NCI-H1417 (cell line): ENCODE measurements at places on chromosomes 6 and 20.
A peak's percentile ranks its signal among the peaks of the same experiment; 100 is the strongest.

GRCh38 chr6:14408446-14408845 lies 290.9 kb downstream of the CD83 start:
- DNase-seq = no peak

- DNase-seq = no peak
These were observed 29.3 kb upstream of the EZR start for GRCh38 chr6:158848490-158848895.

GRCh38 chr6:44976677-44977641 lies 351.2 kb upstream of the RUNX2 start:
- no peak for DNase-seq

DNA sequence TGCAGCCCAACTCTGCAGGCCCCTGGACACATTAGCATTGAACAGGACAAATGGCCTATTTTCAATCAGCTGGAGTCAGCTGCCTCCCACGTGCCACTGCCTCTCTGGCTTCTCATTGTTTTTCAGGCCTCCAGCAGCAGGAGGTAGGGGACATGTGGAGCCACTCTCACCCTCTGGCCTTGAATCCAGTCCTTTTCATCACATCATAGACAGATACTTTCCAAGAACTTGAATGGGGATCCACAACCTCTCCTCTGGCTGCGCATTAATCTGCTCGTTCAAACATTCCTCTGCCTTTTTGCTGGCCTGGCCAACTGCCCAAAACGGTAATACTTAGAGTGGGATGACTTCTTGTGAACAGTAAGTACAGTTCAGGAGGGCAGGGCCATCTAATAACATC lies 592.3 kb downstream of the PKHD1 start:
- DNase-seq = peak; percentile 22

- no peak for DNase-seq
These were observed 191.3 kb upstream of the ARG1 start for GRCh38 chr6:131381709-131382093.

DNA sequence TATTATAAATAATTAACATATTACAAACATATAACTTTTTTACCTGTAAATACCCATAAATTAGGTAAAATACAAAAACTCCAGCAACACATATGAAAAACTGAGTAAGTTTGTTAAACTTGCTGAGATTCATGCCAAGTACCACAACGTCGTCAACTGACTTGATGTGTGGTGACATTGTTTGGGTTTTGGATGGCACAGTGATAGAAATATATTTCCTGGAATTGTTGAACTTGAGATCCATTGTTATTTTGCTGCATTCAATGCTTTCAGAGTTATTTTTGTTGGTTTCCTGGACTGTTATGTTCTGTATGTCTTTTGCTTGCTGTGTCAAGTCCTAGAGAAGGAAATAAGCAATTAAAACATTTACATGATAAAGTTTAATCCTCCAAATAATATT lies 5.5 kb downstream of the SLC35B3 start:
- DNase-seq = no peak

DNA sequence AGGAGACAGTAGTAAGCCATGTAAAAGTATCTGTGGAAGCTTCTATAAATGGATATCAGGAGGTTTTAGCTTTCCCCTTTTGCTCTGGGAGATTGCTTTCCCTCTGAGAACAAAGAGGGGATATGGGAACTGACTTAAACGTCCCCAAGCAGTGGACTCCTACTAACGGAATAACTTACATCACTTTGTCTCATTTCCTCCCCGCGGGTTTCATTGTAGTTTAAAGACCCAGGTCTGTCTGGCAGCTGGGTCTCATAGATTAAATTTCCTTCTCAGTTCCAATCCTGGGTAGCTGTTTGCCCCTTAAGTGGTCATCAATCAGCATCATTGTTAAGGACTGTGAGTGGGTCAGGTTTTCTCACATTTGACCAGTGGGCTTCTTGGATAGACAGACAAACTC lies 68.7 kb downstream of the PLAGL1 start:
- no peak for DNase-seq

GRCh38 chr6:38393986-38394385 lies 245.7 kb downstream of the BTBD9 start:
- no peak for DNase-seq

DNA sequence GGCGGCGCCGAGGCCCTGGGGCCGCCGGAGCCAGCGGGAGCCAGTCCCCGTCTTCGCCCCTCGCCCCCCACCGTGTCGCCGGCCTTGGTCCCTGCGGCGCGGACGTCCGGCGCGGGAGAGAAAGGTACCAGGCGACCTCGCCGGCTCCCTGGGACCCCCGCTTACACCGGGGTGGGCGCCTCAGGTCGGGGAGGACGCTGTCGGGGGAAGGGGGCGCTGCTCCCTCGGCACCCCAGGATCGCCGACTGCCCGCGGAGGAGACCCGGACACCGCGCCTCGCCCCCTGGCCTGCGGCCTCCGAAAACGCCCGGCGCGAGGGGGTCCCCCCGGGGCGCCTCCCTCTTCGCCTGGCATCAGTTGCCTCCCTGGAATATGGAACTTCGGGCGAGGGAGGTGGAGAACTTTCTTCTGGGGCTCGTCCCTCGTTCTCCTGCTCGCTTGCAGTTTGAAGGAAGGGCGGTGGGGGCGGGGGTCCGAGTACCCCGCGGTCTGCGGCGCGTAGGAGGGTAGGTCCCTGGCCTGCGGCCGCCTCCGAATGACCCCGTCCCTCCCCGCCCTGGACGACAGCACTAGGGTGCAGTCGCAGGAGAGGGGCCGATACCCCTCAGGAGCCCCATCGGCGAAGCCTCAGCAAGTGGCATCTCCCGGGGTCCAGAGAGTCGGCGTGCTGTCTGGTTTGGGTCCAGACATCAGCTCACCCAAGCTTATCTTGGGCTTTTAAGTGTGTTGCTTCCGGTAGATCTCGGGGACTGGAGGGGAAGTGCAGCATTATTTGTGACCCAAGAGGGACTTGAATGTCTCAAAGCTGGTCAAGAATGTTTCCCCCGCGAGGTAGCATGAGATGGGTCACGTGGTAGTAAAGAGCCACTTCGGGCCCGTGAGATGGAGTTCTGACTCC lies 549 bp downstream of the ANKRD6 start:
- DNase-seq = peak; percentile 74

GRCh38 chr20:11366660-11367059 lies 551.0 kb upstream of the BTBD3 start:
- DNase-seq = no peak

GRCh38 chr20:703006-703405 lies 27.4 kb upstream of the SCRT2 start:
- DNase-seq = no peak

DNA sequence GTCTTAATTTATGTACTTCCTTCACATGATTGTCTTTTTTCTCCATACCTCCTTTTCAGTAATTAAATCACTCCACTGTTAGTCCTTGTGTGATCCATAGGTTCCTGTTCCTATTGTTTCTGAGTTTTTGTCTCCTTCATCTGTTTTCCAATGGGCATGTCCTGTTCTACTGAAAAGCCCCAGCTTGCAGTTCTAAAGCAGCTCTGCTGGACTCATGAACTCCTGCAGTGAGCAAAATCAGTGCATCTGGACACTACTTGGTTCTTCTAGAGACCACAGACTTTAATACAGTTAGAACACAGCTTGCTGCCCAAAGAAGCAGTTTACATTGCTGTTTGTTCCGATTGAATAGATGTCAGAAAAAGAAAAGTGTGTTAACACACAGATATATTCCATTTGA lies 593.3 kb upstream of the HS3ST5 start:
- DNase-seq = no peak

DNA sequence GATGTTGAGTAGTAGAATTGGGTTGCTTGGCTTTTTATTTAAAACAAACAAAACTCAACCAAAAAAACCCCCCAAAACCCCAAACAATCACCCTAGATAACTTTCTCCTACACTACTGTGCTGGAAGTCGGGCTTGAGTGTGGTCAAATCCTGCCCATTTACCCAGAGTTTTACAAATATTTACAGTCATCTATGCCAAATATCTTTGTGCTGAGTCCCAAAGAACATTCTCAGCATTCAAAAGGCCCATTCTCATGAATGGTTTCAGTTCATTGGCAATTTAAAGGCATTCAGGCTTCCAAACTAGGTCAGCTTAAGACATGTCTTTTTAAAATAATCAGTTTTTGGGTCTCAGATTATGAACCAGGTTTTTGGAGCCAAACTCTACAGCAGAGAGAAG lies 1.8 kb downstream of the RNF144B start:
- DNase-seq = no peak

DNA sequence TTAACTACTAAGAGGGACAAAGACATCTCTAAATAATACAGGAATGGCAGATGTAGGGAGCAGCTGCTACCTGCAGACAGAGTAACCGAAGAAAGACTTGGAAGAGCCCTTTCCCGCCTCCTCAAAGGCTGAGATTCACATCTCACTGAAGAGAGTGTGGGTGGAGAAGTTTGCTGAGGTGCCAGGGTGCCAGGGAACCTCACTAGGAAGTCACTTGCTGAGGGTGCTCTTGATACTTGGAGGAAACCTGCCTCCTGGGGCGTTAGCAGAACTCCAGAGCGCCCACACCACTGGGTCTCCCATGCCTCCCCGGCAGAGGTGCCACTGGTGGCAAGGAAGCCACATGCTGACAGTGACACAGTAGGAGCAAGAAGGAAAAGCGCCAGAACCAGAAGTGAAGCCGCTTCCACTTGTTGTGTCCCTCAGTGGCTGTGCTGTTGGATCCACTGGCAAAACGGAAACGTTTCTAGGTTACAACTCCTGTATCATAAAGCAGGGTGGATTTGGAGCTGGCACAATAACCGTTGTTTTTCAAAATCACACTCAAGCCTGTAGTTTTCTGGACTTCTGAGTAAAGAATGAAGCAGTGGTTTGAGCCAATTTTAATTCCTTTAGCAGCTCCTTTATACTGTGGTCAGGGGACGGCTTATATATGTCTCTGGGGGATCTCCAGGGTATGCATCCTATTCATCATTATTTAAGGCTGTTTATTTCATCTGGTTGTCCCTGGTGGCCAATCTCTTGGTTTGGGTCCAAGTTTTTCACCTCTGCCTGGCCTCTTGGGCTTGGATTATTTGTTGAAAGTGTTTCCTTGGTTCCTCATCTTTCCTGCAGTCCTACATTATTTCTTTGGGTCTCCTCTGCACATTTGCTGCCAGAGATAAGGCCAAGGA lies 64.5 kb downstream of the CDC5L start:
- DNase-seq = no peak

DNA sequence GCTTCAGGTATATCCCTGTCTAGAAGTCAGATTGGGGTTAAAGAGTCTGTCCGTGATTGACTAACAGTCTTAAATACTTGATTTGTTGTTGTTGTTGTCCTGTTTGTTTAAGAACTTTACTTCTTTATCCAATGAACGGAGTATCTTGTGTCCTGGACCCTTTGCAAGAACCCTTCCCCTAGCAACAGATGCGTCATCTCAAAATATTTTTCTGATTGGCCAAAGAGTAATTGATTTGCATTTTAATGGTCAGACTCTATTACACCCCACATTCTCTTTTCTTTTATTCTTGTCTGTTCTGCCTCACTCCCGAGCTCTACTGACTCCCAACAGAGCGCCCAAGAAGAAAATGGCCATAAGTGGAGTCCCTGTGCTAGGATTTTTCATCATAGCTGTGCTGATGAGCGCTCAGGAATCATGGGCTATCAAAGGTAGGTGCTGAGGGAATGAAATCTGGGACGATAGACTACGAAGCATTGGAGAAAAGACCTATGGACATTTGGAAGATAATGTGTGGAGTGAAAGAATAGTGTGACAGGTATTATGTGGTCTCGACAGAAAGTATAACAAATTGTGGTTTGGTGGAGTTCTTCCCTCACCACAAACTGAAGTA lies at the start of gene HLA-DRA:
TSS of gene HLA-DRA (plus strand) at position 286 of the 613 bp plus-strand sequence. CDS start at position 350, 64 bp downstream.
- peak; percentile 13 for DNase-seq

GRCh38 chr6:162478192-162478671 lies 249.3 kb downstream of the PRKN start:
- DNase-seq = no peak

DNA sequence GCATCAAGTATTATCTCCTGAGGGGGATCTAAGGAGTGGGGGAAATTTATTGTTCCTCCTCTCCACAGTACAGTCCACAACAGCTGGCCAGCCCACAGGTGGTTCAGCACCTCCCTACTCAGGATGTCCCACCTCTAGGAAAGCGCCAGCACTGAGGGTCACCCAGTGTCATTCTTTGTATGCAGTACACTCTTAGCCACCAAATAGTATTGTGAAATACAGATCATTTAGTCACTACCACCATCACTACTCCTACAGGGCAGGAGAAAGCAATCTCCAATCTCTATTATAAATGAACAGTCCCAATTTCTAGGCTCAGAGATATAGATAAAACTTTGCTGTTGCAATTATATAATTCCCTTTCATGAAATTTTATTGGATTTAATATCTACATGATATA lies 6.3 kb upstream of the ZNF76 start:
- DNase-seq = no peak

- no peak for DNase-seq
These were observed 304.4 kb downstream of the PREX1 start for GRCh38 chr20:48523191-48523995.

- no peak for DNase-seq
These were observed 47.1 kb downstream of the MCUR1 start for GRCh38 chr6:13767121-13767808.

DNA sequence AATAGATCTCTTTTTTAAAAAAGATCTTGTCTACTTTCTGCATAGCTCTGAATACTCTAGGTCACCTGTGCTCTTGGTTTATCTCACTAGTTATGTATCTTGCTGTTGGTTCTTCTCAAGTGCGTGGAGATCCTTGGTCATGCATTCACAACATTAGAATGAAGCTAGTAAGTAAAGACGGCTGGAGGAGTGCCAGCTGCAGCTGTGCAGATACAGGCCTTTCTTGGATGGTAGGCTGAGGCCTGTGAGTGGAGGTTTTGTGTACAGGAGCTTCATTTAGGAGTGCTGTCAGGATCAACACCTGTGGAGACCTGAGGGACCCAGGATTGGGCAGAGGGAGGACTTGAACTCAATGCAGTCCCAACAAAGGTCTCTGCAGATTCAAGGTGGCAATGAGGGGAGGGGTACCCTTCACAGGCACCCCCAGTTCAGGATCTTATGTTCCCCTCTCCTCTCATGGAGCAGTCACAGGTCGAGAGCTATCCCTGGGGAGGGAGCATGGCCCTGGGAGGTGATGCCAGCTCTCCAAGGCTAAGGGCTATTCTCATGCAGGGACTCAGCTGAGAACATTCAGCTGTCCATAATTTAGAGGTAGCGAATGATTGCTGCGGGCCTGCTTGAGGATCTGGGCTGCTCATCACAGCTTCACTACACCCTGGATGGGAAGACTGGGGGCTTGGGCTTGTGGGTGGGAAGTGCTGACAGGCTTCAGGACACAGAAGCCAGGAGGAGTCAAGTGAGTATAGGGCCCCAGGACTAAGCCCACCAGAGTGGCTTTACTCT lies 98.9 kb upstream of the ENPP5 start:
- no peak for DNase-seq

DNA sequence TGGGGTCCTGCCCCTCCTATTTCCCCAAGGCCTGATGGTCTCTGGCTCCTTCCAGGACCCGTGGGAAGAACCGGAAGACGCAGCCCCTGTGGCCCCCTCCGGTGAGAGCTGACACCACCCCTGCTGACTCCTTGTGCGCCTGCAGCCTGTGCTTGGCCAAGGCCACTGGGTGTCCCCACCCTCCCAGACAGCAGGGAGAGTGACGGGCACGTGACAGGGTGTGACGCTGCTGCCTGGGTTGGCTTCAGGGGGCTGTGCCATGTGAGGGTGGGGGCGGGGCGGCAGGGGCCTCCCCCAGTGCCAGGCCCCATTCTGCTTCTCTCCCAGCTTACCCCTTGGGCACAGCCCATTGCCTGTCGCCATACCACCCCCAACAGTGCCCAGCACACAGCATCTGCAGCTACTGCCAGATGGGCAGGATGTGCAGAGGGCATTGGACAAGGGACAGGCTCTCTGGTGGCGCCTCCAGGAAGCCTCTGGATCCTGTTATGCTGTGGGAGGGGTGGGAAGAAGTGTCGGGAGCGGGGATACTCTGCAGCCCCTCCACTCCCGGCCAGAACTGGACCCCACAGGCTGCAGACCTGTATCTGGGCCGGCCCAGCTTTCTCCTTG lies 2.9 kb downstream of the BIRC7 start:
- DNase-seq = no peak

- DNase-seq = no peak
These were observed 3.3 kb upstream of the PXDC1 start for GRCh38 chr6:3754776-3755175.
